ENCODE measurements at places on chromosomes 4 and X.

DNA sequence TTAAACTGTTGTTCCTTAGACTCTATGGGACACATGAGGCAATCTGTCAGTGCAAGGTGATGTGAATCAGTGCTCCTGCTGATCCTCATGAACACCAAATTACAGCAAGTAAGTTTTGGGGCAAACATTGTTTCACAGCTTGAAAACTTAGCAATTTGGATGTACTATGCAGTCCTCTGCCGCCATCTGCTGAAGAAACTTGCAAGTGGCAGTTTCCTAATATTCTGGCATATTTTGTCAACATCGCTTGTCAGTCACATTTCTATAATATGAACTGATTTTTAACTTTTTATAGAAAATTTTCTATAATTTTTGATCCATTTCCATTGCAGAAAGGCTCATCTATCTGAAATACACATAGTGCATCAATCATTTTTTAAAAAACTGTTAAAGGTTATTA is 56.3 kb downstream of the ZAR1 start:
- peak; percentile 29 for DNase-seq

- DNase-seq: no peak
Observed at GRCh38 chrX:71619193-71619592, 882 bp upstream of the CXCR3 start.

DNA sequence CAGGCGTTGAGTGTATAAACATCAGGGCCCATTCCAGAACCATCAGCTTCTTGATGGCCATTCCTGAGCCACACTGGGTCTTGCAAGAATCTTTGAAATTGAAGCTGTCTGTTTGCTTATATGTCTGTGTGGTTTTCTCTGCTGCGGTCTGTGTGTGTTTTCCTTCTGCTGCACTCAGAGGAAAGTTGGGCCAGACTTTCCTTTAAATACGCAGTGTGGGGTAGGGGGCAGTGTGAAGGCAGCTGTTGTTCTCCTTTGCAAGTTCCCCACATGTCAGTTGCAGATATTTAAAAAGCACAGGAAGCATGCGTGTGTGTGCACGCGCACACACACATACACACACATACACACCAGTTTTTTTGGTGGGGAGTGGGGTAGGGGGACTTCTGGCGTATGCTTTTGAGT is 32.1 kb downstream of the CCKAR start:
- DNase-seq: no peak

- no peak for DNase-seq
Observed at GRCh38 chr4:9800848-9801247, 19.4 kb downstream of the DRD5 start.

DNA sequence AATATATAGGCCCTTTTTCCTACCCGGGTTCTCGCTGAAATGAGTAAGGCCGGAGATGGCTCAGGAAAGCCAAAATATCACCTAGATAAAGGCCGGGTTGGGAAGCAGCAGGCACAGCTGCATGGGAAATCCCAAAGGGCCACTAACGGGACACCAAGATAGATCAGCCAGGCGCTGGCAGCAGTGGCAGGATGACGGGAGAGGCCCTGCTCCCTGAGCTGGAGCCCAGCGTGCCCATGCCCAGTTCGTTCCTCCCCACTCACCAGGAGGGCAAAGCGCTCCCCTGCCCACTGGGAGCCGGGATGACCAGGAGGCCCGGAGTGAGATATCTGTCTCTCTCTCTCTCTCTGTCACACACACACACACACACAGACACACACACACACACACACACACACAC is 109.8 kb downstream of the DCTD start:
- no peak for DNase-seq

- no peak for DNase-seq
Observed at GRCh38 chrX:68677998-68678397, 30.5 kb downstream of the STARD8 start.

- DNase-seq: no peak
Observed at GRCh38 chr4:71194454-71194853, 144.4 kb upstream of the SLC4A4 start.

DNA sequence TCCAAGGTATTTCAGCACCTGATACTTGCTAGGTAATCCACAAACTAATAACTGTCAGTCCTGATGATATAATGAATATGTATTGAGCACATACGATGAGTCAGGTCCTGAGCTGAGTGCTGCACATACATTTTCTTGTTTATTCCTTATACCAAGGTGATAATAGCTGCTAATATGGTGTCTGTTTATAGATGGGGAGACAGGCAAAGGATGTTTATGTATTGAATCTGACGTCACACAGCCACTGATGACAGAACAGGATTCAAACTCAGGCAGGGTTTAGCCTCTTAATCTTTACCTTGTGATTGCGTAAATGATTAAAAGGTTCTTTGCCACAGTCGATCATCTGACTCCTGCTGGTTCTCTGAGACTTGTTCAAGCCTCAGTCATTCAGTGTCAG is 609.9 kb upstream of the CPEB2 start:
- no peak for DNase-seq

- DNase-seq: peak; percentile 71
Observed at GRCh38 chrX:74343343-74344279, 39.6 kb downstream of the ZCCHC13 start.

GRCh38 chrX:105829011-105829410 is 6.7 kb downstream of the NRK start:
- no peak for DNase-seq

DNA sequence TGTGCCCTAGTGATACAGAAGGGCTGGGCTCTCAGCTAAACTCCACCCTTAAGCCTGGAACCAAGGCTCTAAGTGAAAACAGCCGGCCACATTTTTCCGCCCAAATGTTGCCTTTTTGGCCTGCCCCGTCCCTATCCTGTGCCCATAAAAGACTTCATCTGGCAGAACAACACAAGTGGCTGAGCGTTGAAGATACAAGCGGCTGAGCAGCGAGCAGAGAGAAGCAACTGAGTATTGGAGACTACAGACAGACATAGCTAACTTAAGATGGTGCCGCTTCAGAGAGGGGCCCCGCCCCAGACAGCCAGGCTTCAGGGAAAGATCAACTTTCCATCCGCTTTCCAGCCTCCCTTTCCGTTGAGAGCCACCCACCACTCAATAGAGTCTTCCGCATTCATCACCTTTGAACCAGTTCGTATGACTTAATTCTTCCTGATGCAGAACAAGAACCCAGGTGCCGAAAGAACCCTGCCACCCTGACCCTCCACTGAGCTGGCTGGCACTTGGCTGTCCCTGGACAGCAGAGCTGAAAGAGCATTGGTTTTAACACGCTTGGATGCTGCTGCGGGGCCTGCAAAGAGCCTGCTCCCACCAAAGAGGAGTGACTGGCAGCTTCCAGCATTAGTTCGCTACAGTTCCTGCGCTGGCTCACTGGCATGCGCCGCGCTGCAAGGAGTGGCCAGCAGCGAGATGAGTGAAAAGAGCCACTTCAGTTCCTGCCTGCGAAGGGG is 853.2 kb upstream of the INTU start:
- peak; percentile 48 for DNase-seq

DNA sequence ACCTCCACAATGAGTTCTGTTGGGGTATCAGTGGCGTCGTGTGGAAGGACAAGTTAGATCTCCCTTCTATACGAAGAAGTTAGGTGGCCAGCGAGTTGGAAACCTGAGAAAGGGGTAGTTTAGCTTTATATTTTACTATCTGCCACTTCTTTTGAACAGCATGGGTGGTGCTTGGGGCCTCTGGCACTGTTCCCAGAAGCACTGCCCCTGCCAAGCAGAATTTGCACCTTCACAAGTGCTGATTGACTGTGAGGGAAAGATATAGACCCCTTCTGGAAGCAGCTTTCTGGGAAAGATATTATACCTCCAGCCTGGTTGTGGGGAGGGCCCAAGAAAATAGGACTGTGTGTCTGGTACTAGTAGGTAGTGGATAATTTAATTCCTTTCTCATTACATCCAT is 246.9 kb downstream of the FBXO8 start:
- no peak for DNase-seq

DNA sequence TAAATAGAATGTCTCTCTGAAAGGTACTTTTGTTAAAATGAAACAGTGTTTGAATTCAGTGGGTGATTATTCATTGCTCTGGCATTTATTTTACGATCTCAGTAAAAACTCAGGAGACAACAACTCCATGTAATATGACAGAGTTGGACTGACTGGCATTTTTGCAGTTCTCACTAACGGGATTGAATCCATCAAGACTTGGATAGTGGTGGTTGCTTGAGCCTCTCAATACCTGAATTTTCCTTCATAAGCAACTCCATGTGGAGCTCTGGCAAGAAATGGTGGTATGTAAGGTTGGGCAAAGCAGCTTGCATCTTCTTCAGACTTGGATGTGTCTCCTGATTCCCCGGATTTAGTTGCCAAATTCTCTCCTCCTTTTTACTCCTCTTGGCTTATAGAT is 72.7 kb downstream of the FRMPD4 start:
- peak; percentile 11 for DNase-seq

DNA sequence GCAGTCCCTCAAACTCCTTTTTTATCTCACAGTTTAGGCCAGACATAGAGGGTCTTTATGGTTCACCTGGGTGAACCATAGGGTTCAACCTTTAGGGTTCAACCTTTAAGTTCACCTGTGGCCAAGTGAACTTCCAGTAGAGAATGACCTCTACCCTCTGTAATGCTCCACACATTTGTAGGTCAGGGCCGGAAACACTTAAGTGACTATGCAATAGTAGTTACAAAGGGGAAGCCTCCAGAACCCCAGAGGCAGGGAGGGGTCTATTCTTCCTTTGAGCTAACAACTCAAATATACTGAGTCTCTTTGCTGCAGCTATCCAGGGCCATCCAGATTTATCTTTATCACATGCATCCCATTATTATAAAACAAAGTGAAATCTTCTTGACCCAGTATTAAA is 100.0 kb downstream of the LARP1B start:
- DNase-seq: no peak

GRCh38 chrX:130106071-130106470 is 4.2 kb downstream of the ELF4 start:
- no peak for DNase-seq

DNA sequence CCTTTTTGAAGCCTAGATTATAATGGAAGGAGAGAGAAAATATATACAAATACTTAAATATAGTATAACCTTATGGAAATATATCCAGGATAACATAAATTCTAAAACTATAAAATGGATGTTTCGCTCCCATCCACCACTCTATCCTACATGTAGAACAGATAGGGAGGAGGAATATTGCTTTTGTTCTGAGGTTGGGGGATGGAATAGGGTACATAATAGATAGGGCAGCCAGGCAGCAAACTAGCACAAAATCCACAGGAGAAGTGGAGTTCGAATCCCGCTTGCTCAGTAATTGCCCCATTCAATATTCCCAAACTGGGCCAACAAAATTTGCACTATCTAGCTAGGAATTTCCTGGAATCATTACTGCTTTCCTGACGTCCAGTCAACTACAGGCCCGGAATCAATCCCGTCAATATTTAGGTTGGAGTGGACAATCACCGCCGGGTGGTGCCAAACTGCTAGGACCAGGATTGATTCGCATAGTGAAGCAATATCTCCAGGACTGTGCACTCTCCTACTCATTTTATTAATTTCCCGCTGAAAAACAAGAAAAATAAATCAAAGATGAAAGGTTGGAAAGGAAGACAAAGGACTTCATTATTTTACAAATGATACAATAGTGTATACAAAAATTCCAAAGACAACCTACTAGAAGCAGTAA is 40.4 kb upstream of the PAPSS1 start:
- DNase-seq: peak; percentile 17

GRCh38 chrX:136671006-136671610 is 23.1 kb downstream of the CD40LG start:
- DNase-seq: no peak

DNA sequence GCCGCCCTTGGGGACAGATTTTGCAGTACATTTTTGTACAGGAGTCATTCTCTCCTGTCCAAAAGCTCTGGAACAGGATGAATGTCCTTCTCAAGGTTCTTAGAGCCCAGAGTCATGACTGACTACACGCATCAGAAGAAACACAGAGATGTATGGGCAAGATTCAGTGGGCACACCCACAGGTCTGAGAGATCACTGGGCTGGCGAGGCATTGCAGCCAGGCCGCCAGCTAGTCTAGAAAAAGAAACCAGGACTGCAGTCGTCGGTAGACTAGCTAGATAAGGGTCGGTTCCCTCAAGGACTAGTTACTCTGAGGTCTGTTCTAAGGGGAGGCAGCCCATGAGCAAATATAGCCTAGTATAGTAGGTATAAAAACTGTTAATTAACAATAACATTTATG is 19.8 kb downstream of the GBA3 start:
- DNase-seq: no peak

GRCh38 chr4:186191200-186192065 is at the start of gene CYP4V2:
Gene CYP4V2 (plus strand): TSS chr4:186191567. CDS start chr4:186191824, 257 bp downstream.
- DNase-seq: peak; percentile 94
